Stimulated activated CD8-positive, alpha-beta memory T cell treated with anti-CD3 and anti-CD28 coated beads, Interleukin-7, amount 100 ng/mL, for 1 hour (primary cell): ENCODE measurements at places on chromosomes 13 and 19.

- DNase-seq: no peak
Measured at GRCh38 chr19:341386-342127, 3.0 kb downstream of the MIER2 start.

- DNase-seq: no peak
Measured at GRCh38 chr19:34319230-34319585, 45.8 kb upstream of the GPI start.

- DNase-seq: no peak
Measured at GRCh38 chr13:20720499-20720898, 17.0 kb downstream of the IL17D start.

DNA sequence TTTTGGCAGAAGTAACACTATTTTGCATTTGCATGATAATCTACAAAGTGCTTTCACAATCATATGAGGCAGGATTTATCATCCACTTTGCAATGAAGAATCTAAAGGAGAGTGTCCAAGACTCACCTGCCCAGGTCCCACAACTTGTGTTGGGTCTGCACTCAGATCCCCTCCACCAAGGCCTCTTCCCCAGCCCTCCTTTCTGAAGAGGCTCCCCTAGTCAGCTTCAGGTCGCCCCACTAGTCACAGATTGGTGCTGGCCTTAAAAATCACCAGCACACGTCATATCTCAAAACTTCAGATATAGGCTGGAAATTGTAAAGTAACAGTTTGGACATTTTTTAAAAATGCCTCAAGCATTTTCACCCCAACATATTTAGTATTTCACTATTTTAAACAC is 17.5 kb downstream of the ATP7B start:
- no peak for DNase-seq

DNA sequence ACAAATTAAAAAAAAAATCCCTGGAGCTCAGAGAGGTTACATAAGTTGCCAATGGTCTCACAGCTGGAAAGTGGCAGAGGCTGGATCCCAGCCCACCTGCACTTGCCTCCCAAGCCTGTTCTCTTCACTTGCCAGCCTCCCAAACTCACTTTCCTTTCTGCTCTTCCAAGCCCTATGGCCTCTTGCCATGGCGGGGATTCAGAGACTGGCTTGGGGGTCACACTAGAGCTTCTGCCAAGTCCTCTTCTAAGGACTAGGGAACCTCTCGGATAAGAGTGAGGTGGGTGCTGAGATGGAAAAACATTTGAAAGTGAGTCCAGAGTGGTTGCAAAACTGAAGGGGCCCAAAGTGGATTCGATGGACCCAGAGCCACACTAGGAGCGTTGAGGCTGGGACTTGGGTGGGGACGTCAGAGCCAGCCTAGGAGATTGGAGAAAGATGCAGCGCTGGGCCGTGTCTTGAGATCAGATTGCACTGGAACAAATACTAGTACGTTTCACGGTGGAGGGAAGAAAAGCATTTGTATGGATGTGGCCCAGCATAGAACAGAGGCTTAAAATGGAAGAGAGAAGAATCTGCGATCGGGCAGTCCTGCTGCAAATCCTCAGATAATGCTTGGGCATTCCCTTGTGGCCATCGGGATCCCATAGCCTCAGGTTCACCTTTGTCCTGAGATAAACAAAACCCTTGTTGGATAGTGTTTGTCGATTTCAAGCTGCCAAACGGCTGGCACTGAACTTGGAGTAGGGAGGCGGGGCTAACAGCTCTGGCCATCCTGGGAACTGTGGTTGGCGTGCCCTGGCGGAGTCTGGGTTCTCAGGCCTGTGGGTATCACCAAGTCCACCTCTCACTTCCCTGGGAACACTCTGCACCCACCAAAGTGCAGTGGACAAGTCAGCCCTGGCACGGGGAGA is 84.8 kb downstream of the ING1 start:
- no peak for DNase-seq

- DNase-seq: no peak
Measured at GRCh38 chr13:22647156-22647850, 533.5 kb upstream of the SGCG start.

DNA sequence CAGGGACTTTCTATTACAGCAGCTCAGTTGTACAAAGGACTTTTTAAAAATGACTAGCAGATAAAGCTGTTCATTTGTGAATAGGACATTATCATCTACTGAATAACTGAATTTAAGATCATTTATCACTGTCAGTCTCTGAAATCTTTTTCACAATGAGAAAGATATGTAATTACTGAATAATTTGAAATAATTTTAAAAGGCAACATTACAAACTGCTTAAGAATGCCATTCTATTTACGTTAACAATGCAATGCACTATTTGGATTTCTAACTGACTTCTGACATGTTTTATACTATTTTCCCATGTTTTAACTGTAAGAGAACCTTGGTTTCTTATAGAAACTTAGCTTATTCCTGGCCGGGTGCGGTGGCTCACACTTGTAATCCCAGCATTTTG is 2033.0 kb upstream of the PCDH20 start:
- no peak for DNase-seq

- no peak for DNase-seq
Measured at GRCh38 chr19:45130236-45130635, 30.5 kb downstream of the NKPD1 start.

GRCh38 chr19:7908742-7909461 is 5.2 kb downstream of the MAP2K7 start:
- DNase-seq: no peak

DNA sequence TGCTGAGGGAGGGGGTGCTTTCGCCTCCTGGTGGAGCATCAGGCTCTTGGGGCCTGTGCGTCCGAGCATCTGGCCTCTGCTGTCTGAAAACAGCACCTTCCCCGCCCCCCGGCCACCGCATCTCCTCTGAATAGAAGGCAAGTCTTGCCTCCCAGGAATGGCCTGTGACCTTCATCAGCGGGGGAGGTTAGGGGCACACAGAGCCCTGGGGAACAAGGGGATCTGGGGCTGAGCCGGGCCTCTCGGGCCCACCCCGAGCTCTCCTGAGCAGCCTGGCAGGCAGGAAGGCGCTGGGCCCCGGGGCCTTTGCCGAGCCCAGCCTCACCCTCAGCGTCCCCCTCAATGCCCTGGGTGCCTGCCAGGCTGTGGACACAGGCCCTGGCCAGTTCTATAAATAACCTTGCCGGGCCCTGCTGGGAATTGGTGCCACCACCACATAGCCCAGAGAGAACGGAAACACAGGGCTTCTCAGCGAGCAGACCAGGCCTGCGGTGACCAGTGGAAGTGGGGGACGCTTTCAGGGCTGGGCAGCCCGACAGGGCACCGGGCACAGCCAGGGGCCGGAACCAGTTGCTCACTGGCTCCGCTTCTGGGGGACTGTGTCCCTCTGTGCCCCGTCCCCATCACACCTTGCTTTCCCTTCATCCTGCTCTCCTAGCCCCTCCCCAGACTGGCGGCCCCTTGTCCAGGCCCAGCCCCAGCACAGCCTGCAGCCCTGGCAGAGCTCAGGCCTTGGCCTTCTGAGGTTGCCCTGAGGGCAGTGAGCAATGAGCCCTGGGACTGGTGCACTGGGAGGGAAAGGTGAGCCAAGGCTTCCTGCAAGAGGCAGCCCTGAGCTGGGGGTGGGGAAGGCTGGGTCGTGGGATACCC is 9.5 kb downstream of the STK11 start:
- DNase-seq: no peak

DNA sequence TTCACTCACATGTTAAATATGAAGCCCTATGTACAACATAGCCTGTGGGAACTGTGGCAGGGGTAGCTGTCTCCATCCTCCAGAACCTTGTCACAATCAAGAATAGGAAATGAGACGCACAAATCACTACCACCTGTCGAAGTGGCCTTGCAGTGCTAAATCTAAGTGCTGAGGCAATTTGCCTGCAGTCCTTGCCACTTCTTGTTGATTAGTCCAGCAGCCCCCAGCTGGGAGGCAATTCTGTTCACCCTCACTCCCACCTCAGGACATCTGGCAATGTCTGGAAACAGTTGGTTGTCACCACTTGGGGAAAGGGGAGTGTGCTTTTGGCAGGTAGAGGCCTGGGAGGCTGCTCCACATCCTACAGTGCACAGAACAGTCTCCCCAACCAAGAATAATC is 10.7 kb downstream of the RFX2 start:
- no peak for DNase-seq

GRCh38 chr13:93655154-93655553 is 428.5 kb downstream of the GPC6 start:
- no peak for DNase-seq

DNA sequence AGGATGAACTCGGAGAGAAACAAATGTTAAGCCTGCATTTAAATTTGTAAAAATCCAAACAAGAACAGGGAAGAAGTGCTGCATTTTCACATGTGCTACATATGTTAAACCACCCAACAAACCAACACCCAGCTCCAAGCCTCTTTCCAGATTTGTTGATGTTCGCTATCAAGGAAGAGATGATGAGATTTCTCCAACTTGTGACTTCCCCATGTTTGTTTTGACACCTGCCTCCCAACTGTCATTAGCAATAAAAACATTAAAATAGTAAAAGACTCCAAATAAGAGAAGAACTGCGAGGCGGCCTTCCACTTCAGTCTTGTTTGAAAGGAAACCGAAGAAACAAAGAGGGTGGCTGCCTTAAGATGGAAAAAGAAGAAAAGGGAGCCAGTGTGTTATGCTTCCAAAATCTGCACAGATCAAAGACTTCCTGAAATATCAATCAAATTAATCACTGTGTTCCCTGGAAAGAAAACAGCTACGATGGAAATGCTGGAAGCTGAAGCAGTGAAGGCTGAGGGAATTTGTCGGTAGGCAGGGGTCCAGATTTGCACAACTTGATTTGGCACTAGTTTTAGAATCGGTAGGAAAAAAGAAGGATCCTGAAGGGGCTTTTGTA is 14.0 kb upstream of the GGACT start:
- DNase-seq: no peak

DNA sequence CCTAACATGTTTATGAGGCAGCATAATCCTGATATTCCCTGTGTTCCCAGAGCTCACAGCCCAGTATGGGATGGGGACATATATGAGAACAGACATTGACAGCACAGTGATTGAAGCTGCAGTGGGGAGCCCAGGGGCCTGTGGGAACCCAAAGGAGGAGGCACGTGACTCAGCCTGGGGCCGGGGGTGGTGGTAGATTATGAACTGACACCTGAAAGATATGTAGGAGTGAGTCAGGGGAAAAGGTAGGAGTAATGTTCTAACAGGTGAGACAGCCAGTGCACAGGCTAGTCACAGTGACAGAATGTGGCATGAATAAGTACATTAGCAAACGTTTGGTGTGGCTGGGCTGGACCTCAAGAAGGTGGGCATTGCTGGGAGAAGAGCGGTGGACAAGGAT is 29.0 kb downstream of the CKM start:
- no peak for DNase-seq

GRCh38 chr13:48603375-48603774 is 50.4 kb upstream of the CYSLTR2 start:
- no peak for DNase-seq

GRCh38 chr13:75628801-75629200 is 7.3 kb upstream of the LMO7 start:
- DNase-seq: no peak

GRCh38 chr13:57992416-57992815 is 360.9 kb downstream of the PCDH17 start:
- no peak for DNase-seq

GRCh38 chr19:35528218-35529038 is at the start of gene SBSN:
Gene SBSN (minus strand): TSS chr19:35528311. CDS start chr19:35528281, 30 bp downstream.
- no peak for DNase-seq

- no peak for DNase-seq
Measured at GRCh38 chr19:6654347-6655310, 15.3 kb downstream of the TNFSF14 start.

GRCh38 chr19:6362027-6362350 is 658 bp downstream of the CLPP start:
- no peak for DNase-seq

GRCh38 chr13:34611671-34612070 is 330.4 kb upstream of the NBEA start:
- DNase-seq: no peak

DNA sequence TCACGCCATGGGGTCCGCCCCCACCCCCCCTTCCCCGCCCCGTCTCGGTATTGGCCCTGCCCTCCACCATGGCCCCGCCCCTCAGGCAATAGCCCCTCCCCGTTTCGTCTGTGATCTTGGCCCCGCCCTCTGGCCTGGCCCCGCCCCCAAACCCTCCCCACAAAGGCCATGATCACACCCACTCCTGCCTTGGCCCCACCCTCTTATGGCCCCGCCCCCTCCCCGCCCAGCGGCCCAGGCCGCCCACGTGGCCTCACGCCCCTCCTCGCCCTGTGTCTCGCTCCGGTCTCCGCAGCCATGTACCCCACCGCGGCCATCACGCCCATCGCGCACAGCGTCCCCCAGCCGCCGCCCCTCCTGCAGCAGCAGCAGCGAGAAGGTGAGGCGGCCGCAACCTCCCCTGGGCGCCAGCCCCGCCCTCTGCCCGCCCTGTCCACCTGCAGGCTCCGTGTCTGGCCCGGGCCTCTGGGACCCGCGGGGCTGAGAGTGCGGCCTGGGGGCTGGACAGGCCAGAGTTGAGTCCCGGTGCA is 61.3 kb downstream of the CELF5 start:
- no peak for DNase-seq

- DNase-seq: no peak
Measured at GRCh38 chr13:21326155-21327031, 132.7 kb downstream of the ZDHHC20 start.

DNA sequence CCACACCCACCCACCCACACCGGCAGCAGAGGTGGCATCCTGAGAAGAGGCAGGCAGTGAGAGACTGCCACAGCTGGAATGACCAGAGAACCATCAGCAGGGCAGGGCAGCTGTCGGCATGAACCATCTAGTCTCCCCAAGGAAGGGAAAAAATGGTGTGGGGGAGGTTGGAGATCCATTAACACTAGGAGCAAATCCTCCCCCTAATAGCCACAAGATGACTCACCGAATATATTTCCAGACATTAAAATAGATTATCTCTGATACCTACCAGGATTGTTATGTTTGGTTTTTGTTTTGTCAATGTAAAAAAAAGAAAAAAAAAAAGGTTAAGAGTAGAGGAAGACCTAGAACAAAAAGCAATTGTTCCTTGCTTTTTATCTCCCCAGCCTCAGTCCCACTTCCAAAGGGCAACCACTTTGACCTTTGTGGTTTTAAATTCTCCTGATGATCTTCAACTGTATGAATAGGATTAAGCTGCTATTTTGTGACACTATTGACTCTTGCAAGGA is 34.2 kb downstream of the THSD1 start:
- no peak for DNase-seq

- no peak for DNase-seq
Measured at GRCh38 chr19:46825731-46826055, 25.0 kb downstream of the AP2S1 start.

- DNase-seq: no peak
Measured at GRCh38 chr13:27131906-27132305, 39.7 kb downstream of the USP12 start.

- DNase-seq: no peak
Measured at GRCh38 chr13:102293723-102294122, 108.1 kb downstream of the FGF14 start.

GRCh38 chr13:31908696-31909411 is 122.7 kb upstream of the FRY start:
- DNase-seq: no peak

DNA sequence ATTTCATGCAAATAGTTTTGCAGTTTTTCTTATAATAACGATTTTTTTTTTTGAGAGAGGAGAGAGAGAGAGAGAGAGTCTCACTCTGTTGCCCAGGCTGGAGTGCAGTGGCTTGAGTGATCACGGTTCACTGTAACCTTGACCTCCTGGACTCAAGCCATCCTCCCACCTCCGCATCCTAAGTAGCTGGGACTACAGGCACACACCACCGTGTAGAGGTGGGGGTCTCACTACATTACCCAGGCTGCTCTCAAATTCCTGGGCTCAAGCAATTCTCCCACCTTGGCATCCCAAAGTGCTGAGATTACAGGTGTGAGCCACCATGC is 26.8 kb upstream of the GJB6 start:
- DNase-seq: no peak

GRCh38 chr13:46961719-46962118 is 64.9 kb upstream of the HTR2A start:
- DNase-seq: no peak
